Lung microvascular endothelial cell (primary cell): ENCODE measurements at places on chromosomes 6 and 20. TPM values are rescaled to one million over a fixed set of nuclear protein-coding genes. Genes with fewer than 3 reads are reported as not detected.

The PTCHD4 gene
- total RNA-seq, result 5.0 and 12.4 TPM in 2 replicates

DNA sequence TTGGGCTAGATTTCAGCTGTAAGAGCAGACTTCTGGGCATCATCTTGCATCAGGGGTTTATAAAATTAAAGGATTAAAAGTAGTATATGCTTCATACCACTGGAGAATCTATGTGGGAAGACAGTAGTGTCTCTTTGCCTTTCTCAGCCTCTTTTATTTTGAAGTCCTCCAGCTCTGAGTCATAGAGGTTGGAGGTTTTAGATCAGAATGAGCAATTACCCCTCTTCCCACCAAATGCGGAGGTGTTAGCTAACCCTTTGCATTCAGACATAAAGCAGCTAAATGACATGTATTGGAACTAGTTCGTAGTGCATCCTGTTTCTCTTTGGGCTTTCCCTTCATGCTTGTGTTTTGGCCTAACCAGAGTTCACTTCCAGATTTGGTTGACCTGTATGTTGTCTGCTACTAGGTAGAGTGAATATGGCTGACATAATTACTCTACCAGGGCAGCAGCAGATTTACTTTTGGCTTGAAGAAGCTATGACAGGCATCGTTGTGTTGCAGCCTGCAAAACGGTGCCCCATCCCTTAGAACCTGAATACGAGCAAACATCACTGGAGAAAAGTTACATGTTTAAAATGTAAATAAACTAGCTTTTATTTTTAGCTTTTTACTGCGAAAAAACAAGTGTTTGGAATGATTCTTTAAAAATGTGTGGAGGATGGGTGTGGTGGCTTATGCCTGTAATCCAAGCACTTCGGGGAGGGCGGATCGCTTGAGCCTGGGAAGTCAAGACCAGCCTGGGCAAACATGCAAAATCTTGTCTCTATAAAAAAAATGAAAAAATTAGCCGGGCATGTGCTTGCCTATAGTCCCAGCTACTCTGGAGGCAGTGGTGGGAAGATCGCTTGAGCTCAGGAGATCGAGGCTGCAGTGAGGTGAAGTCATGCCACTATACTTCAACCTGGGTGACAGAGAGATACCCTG, 82.2 kb downstream of the MYO6 start:
- DNase-seq, result no peak

DNA sequence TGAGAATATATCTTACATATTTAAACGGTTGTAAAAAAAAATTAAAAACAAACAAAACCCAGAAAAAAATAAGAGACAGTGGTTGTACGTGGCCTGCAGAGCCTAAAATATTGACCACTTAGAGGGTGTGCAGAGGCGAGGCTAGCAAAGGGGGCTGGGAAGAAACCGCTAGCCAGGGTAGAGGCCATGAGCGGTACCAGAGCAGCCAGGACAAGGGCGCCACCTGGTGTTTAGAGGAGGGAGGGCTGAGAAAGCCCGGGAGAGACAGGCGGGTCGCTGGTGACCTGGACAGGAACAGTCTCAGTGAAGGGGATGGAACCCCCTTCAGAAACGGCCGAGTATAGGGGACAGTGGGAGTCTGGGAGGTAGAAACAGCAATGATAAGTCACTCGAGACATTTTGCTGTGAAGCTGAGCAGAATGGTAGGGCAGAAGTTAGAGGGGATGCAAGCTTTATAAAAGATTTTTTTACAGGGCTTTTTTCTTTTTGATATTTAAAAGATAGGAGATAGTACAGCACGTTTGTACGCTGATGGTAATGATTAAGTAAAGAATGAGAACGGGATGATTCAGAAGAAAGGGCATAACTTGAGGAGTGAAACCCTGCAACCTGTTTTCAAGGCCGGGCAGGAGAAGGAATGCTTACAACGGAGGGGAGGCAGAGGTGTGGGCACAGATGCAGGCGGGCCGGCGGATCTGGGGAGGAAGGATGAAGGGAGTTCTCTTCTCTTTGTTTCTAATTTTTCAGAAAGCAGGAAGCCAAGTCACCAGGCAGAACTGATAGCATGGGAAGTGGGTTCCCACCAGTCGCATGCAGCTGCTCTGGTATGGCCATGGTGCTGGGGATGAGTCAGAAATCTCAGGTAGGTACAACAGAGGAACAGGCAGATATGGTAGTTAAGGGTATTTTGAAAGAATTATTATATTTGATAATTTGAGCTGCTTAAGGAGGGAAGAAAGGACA, 76.2 kb downstream of the FAM229B start:
- DNase-seq, result peak; percentile 45

The SUN5 gene
- total RNA-seq, result not detected in 2 replicates

The ANGPT4 gene
- not detected in 2 replicates for total RNA-seq

DNA sequence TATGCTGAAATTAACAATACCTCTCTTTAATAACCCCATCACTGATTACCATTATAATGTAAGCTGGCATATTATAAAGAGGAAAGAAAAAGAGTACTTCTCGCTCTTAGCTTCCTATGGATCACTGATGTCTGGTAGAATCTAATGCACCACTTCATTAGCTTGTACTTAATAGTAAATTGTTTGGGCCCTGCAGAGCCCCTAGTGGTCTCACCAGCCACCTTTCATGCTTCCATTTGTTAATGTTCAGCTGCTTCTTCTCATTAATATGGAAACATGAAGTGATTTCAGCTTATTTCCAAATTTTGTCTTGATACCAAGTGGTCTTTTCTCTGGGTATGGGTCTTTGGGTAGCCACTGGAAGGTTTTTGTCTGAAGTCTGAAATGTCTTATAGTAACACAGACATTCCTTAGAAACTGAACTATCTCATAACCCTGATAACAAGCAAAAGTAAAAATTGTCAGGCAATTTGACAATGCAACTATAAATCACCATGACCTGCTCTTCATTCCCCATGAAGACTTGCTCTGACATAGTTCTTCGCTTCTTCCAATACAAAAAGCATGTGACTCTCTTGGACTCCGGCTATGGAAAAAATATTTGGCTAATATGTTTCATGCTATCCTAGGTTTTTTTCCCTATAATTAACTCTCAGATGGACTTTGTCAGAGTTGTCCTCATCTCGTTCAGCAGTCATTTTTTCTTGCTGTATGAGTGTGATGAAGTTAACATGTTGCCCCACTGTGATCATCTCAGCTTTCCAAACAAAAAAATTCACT, 395.8 kb upstream of the MARCKS start:
- DNase-seq, result no peak

The ADGRF4 gene
- not detected in 2 replicates for total RNA-seq

The HRH3 gene
- total RNA-seq, result not detected in 2 replicates

DNA sequence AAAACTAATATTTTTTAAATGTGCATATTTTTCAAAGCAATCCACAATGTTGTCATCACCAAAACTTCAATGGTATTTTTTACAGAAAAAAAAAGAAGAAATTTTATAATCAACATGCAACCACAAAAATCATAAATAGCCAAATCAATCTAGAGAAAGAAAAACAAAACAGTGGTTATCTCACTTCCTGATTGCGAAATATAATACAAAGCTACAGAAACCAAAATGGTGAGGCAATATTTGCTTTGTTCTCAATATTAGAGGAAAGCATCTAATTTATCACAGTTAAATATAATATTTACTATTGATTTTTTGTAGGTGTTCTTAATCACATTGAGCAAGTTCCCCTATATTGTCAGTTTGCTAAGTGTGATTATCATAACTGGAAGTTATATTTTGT, 720.7 kb upstream of the ADGRB3 start:
- DNase-seq, result no peak

The C4B gene
- 0.44 and 1.4 TPM in 2 replicates for total RNA-seq

The ZNF335 gene
- total RNA-seq, result 4.4 and 8.9 TPM in 2 replicates

DNA sequence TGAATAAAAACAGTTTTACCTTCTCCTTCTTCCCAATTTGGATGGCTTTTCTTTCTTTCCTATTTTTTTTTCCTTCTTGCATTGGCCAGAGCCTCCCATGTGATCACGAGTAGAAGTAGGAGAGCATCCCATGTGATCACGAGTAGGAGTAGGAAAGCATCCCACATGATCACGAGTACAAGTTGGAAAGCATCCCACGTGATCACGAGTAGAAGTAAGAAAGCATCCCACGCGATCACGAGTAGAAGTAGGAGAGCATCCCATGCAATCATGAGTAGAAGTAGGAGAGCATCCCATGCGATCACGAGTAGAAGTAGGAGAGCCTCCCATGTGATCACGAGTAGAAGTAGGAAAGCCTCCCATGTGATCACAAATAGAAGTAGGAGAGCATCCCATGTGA, 218.6 kb downstream of the DLL1 start:
- no peak for DNase-seq

The MRPS18B gene
- 38.1 and 55.8 TPM in 2 replicates for total RNA-seq

GRCh38 chr6:163761481-163761880, 347.0 kb downstream of the QKI start:
- no peak for DNase-seq

- DNase-seq, result peak; percentile 98
Observed at GRCh38 chr20:22795871-22796270, 211.5 kb upstream of the FOXA2 start.

- no peak for DNase-seq
Observed at GRCh38 chr6:22184371-22184770, 112.5 kb downstream of the PRL start.

The TSPO2 gene
- total RNA-seq, result not detected in 2 replicates

GRCh38 chr6:17679726-17680125, 27.0 kb downstream of the NUP153 start:
- no peak for DNase-seq
